HCT116 (cell line): ENCODE measurements at places on chromosomes 3 and 15.

DNA sequence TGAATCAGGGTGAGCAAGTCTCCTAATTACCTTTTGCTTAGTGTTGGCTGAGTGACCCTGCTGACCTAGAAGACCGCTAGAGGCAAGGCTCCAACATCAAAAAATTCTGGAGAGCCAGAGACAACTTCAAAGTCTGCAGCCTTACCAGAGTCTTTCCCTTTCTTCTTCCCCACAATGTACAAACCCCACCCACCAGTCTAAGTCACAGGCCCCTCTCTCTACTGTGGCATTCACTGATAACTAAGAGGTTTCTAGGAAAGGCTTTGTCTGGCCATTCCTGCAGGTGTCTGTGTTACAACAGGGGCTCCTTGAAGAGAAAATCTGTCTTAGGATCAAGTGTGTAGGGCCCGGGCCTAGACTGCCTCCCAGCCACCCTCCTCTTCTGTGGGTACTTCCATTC is 525 bp downstream of the MYH15 start:
- no peak for DNase-seq

- no peak for DNase-seq
These were observed 27.6 kb downstream of the ARPP21 start for GRCh38 chr3:35666888-35667287.

DNA sequence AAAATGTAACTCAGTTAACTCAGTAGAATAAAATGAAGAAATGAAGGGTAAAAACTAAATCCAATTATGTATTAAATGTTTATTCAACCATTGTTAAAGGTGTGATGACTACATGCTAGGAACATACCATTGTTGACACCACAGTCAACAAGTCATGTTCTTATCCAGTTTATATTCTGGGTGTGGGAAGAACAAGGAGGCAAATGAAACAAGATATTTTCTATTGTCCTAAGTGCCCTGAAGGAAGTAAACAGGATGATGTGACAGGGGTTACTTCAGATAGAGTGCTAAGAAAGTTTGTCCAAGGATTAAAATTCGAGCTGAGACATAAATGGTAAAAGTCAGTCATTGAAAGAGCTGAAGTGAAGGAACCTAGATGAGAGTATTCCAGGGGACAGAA is 13.1 kb downstream of the AP3S2 start:
- no peak for DNase-seq

GRCh38 chr3:60609446-60609845 is 641.8 kb downstream of the FHIT start:
- no peak for DNase-seq
